ENCODE measurements at places on chromosomes 13 and 19. TPM values are rescaled to one million over a fixed set of nuclear protein-coding genes. Genes with fewer than 3 reads are reported as not detected.

DNA sequence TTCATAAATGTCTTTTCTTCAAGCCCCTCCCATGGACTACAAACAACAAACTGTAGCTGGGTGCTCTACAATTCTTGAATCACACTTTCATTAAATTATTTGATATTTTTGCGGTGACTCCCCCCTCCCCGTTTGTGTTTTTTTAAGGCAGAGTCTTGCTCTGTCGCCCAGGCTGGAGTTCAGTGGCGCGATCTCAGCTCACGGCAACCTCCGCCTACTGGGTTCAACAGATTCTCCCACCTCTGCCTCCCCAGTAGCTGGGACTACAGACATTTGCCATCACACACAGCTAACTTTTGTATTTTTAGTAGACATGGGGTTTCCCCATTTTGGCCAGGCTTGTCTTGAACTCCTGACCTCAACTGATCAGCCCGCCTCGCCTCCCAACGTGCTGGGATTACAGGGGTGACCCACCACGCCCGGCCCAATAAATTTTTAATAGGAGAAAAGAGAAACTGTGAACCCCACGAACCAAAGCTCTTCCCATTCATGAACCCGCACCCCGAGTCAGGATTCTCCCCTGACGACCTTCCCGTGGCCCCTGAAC, 703 bp downstream of the ZNF506 start:
- no peak for DNase-seq
- peak overlapping the region; percentile 96 for H3K27ac ChIP-seq
- H3K4me1 ChIP-seq = peaks cover 15% of the 10 kb centered on the region
- H3K4me3 ChIP-seq = peak overlapping the region; percentile 79
- H3K36me3 ChIP-seq = no peaks in the 10 kb centered on the region

DNA sequence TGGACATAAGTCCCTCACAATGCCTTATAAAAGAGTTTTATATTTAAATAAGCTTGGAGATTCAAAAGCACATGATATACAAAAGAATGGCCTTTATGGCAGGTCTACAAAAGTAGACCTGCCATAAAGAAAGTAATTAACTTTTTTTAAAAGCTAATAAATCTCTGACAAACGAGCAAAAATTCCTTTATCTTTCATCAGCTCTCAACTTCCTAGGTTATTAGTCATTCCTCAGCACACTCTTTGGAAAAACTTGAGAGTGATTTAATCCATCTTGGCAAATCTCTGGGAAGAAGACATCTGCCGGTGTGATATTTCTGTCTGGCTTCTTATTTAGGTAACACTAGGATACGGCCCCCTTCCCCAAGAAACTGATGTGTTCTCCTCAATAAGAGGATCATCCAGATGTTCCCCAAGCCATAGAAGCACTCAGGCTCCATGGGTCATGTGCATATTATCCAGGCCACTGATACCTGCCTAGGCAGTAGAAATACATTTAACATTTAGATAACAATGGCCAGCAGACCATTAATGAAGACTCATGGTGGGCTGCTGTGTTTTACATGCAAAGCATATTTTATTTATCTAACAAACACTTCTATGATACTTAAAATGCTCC, 372.7 kb downstream of the LIG4 start:
- DNase-seq = no peak
- no peak overlapping the region for H3K4me3 ChIP-seq
- no peak overlapping the region for H3K27ac ChIP-seq

- H3K27ac ChIP-seq = peak overlapping the region; percentile 92
- no peaks in the 10 kb centered on the region for H3K27me3 ChIP-seq
- H3K4me3 ChIP-seq = peak overlapping the region; percentile 39
- DNase-seq = peak; percentile 97
Measured at GRCh38 chr19:2543463-2544442, 67.8 kb downstream of the GADD45B start.

DNA sequence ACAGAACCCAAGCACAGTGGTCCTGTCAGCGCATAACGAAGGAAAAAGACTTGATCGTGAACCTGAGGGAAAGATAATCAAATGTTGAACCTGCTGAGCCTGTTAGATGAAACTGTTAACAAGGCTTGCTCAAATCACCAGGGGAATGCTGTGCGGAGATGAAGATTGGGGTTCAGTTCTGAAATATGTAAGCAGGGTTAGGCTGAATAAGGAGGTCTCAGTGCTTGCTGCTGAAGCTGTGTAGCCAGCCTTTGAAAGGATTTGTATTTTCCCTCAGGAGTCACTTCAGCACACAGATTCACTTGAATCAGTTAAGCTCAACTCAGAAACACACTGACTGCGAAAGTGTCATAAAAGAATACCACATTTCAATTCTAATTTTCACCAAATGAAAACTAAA, 793.5 kb downstream of the OLFM4 start:
- no peaks in the 10 kb centered on the region for H3K27me3 ChIP-seq
- H3K4me1 ChIP-seq = no peaks in the 10 kb centered on the region
- no peak overlapping the region for H3K4me3 ChIP-seq
- no peak overlapping the region for H3K27ac ChIP-seq

DNA sequence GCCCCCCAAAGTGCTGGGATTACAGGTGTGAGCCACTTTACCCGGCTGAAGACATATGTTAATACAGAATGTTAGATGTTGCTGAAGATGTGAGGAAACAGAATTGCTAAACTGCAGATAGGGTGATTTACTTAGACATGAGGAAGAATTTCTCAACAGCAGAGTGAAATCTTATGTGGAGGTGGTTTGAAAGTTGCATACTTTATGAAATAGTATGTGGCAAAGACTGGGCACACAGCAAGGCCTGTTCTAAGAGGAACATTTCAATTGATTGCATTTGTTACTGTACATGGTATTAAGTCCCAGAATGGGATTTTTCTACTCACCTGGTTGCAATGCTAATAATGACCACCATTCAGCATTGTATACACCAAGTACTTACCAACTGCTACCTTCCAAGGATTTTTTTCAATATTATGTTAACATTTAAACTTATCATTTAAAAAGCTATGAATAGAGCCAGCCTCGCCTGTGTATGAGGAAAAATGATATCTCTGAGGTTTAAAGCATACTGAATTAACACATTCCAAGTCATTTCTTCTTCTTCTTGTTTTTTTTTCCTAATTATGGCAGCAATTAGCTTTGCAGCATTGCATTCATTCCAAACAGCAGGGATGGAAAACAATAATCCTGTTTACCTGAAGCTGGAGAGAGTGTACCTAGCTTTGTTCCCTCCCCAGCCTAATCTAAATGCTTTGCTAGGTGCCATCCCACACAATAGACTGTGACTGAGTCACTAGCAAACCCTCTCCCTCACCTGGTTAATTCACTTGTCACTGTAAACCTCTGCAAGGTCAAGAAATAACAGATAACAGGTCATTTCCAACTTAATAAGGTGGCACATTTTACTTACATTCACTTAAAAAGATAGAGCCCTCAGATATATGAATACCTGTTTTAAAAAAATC, 19.4 kb upstream of the KLF5 start:
- no peaks in the 10 kb centered on the region for H3K36me3 ChIP-seq
- H3K4me3 ChIP-seq = no peak overlapping the region
- no peaks in the 10 kb centered on the region for H3K4me1 ChIP-seq
- H3K27ac ChIP-seq = no peak overlapping the region

DNA sequence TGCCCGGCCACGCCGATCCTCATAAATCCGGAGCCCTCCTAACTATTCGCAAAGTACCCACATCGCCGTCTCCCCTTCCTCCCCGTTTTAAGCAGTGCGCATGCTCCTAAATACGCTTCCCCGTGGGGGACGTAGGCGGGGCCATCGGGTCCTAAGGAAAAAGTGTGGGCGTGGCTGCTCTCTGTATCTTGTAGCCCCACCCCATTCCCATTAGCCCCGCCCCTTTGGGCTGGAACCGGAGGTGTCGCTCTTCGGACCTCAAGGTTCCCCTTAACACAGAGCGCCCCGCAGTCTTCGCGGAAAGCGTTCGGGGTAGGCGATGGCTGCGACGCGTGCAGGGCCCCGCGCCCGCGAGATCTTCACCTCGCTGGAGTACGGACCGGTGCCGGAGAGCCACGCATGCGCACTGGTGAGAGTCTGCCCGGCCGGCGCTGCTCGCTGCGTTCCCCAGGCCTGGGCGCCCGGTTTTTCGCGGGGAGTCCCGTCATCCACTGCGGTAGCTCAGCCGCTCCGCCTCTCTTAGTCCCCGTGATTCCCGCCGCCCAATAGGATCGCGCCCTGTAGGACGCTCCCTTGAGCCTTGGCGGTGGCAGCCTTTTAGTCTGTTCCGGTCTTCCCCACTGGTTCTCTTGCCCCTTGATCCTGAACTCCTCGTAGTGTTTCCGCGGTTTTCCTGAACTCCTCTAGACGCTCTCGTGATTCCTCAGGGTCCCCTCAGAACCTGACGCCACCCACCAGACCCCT, at the start of gene ALDH16A1:
TSS of gene ALDH16A1 (plus strand) at position 213 of the 744 bp plus-strand sequence. CDS start at position 320, 107 bp downstream.
- peaks cover 12% of the 10 kb centered on the region for H3K36me3 ChIP-seq
- H3K27me3 ChIP-seq = no peaks in the 10 kb centered on the region
- peak within 1 kb of the TSS; percentile 71 for H3K4me3 ChIP-seq
- H3K27ac ChIP-seq = peak within 1 kb of the TSS; percentile 93
- H3K4me1 ChIP-seq = peaks cover 55% of the 10 kb centered on the region

DNA sequence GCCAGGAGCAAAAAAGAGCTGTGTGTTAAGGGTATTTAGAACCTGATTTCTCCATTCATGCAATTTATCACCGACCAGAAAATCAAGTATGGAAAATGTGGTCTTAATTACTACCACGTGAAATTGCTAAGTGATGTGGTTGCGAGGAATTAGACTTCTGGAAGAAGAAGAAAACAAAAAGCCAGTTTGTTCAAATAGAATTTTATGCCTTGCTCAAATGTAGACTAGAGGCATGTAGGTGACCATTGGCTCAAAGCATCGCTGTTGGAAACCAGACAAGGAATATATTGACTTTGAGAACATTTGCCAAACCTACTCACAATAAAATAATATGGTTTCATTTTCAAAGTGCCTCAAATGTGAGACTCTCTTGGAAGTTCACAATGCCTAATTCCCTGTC, 57.3 kb upstream of the LRCH1 start:
- no peaks in the 10 kb centered on the region for H3K27me3 ChIP-seq
- DNase-seq = no peak
- H3K27ac ChIP-seq = no peak overlapping the region
- H3K36me3 ChIP-seq = no peaks in the 10 kb centered on the region
- no peak overlapping the region for H3K4me3 ChIP-seq

DNA sequence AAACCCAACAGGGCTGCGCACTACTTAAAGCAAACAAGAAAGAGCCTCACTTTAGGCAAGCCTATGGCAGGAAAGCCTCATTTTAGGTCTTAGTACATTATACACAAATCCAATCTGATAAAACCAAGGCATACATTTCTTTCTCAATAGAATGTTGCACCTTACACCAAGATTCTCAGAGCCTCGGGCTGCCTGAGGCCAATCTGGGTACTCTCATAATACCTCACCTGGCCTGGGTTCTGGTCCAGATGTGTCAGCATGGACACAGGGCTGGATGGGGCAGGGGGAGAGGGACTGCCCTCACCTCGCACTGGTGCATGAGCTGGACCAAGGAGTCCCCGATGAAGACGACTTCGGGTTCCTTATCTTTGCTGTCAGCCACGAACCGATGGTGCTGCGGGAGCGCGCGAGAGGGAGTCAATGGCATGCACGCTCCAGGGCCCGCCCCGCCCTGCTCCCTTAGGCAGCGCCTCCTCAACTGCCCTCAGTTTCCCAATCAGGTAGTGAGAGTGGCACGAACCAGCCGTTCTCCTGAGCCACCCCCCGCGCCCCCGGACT, at the start of gene PRR19:
TSS of gene PRR19 (plus strand) at position 487 of the 558 bp plus-strand sequence. CDS start 7,453 bp downstream, outside the sequence.
- H3K4me1 ChIP-seq = peaks cover 23% of the 10 kb centered on the region
- no peaks in the 10 kb centered on the region for H3K27me3 ChIP-seq
- no peak for DNase-seq
- no peaks in the 10 kb centered on the region for H3K36me3 ChIP-seq
- H3K27ac ChIP-seq = peak within 1 kb of the TSS; percentile 73

- H3K27ac ChIP-seq = no peak overlapping the region
- no peak overlapping the region for H3K4me3 ChIP-seq
- no peak for DNase-seq
- H3K4me1 ChIP-seq = peaks cover 3% of the 10 kb centered on the region
Measured at GRCh38 chr13:75804054-75804453, 167.9 kb downstream of the LMO7 start.

DNA sequence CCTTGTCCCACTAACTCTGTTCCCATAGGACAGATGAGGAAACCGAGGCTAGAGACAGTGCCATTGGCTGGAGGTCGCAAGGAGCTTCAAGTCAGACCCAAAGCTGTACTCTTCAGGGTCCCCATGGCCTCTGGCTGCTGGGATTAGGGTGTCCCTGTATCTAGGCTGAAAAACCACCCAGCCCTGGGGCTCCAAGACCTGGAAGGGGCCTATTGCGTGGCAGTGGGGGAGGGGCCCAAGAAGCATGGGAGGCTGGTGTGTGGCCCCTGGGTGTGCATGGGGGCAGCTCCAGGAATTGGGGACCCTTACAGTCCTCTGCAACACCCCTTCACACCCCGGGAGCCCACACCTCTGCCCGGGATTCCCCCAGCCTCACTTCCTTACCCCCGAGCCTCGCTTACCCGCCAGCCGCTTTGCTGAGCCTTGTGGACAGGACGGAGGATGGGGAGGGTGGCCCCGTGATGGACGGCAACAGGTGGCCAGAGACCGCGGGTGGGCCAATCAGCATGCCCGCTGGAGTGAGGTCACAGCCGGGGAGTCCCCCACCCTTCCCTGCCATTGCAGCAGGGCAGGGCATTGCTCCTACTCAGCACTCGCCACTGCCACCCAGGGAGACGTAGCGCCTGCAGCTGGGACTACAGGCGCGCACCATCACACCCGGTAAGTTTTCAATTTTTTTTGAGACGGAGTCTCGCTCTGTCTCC, at the start of gene JSRP1:
TSS of gene JSRP1 (minus strand) at position 436 of the 704 bp plus-strand sequence. CDS start 1,103 bp downstream, outside the sequence.
- no peak for DNase-seq
- H3K27me3 ChIP-seq = peaks cover 23% of the 10 kb centered on the region
- H3K4me3 ChIP-seq = no peak within 1 kb of the TSS
- no peak within 1 kb of the TSS for H3K27ac ChIP-seq

- no peak overlapping the region for H3K4me3 ChIP-seq
Measured at GRCh38 chr13:94713561-94714182, 1.3 kb upstream of the SOX21 start.

GRCh38 chr13:106096661-106097092, 438.8 kb downstream of the EFNB2 start:
- DNase-seq = no peak
- H3K27ac ChIP-seq = no peak overlapping the region
- H3K36me3 ChIP-seq = no peaks in the 10 kb centered on the region
- H3K27me3 ChIP-seq = no peaks in the 10 kb centered on the region
- H3K4me3 ChIP-seq = no peak overlapping the region

DNA sequence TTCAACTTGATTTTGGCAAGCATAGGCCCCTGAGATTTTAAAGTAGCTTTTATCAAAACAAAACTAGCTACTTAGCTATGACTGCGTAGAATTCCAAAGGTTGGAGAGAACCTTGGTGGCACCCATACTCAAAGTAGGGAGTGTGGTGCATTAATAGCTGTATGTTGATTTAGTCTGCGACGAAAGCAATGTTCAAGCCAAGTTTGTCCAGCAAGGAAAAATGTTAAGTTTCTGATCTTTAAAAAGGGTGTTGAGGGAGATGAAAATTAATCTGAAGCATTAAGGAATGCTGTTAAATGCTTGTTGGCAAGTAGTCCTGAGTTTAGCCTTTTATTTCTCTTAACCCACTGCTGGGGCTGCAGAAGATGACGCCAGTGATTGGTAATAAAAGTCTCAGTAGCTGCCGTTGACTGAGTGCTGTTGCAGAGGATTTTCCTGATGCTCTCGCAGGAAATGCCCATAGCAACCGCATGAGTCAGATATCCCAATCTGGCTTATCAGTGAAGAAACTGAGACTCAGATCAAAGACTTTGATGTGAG, 75.9 kb upstream of the RNF113B start:
- H3K4me3 ChIP-seq = peak overlapping the region; percentile 27
- no peak for DNase-seq
- peak overlapping the region; percentile 33 for H3K27ac ChIP-seq
- no peaks in the 10 kb centered on the region for H3K27me3 ChIP-seq

GRCh38 chr19:17512574-17512939, 1.1 kb downstream of the PGLS start:
- H3K27me3 ChIP-seq = peaks cover 4% of the 10 kb centered on the region
- H3K4me3 ChIP-seq = peak overlapping the region; percentile 89
- no peak for DNase-seq
- peaks cover 24% of the 10 kb centered on the region for H3K36me3 ChIP-seq

The ONECUT3 gene
- not detected for total RNA-seq

The HCST gene
- total RNA-seq = 3.7 TPM

Measured in esophagus muscularis mucosa (tissue), 4 donors.